ENCODE measurements at places on chromosomes 4 and X.
A peak's percentile ranks its signal among the peaks of the same experiment; 100 is the strongest.

- no peak for DNase-seq
These were observed 38.5 kb downstream of the RAB33B start for GRCh38 chr4:139492429-139492828.

DNA sequence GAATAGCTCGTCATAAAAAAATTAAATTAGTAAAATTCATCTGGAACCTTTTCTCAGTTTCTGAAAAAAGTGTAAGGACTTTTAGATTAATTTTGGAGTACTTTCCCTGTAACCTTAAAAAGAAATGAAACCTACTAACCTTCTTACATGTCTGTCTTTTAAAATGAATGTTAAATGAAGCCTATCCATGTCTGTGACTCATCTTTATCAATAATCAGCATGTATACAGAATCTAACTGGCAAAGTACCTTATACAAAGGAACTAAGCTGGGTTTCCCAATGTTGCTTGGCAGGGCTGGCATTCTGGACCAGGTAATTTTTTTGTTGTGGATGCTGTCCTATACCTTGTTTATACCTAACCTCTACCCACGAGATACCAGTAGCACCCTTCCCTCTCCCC, 13.6 kb downstream of the FBXW7 start:
- DNase-seq, result no peak

GRCh38 chr4:119111296-119111695, 24.3 kb upstream of the MYOZ2 start:
- DNase-seq, result no peak

DNA sequence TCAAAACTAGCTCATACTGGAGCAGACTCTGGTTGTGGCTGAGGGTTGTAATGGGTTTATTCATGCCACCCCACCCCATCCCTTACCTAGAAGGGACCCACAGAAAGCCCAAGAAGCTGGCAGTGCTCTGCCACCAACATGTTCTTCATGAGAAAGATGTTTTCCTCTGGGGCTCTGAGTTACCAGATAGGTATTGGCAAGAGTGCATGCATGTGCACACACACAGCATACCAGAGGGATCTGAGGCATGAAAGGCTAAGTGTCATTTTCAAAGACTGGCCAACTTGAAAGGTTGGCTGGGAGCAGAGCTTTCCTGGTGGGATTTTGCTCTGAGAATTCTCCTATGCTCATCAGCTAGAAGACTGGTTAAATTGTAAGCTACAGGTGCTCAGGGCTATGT, 65.2 kb downstream of the PHOX2B start:
- no peak for DNase-seq

- no peak for DNase-seq
These were observed 471.5 kb downstream of the SPRY1 start for GRCh38 chr4:123867910-123868587.

GRCh38 chr4:74555231-74555630, 110.3 kb downstream of the AREG start:
- DNase-seq, result no peak

DNA sequence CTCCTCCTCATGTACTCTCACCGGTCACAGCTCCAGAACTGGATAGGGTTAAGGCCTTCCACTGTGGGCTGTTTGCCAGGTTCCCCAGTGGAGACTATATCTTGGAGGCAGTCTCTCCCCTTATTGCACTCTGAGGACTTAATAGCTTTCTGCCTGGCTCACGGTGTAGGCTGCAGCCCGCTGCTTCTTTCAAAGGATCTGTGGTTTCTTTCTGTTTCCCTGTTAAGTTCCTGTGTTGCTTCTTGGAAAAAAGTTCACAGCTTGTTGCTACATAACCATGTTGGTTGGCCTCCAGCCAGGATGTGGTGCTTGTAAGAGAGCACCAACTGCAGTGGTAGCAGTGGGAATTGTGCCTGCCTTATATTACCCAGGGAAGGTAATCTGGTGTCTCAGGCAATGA, 24.9 kb upstream of the ZDHHC15 start:
- no peak for DNase-seq

- DNase-seq, result no peak
These were observed 129.8 kb upstream of the NAP1L5 start for GRCh38 chr4:88827442-88827841.

DNA sequence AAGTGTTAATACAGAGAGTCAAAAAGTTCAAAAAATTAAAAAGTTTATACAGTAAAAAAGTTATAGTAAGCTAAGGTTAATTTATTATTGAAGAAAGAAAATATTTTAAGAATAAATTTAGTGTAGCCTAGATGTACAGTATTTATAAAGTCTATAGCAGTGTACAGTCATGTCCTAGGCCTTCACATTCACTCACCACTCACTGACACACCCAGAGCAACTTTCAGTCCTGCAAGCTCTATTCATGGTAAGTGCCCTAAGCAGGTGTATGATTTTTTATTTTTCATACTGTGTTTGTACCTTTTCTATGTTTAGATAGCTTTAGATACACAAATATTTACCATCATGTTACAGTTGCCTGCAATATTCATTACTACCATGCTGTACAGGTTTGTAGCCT, 108.9 kb downstream of the FHIP1A start:
- no peak for DNase-seq

DNA sequence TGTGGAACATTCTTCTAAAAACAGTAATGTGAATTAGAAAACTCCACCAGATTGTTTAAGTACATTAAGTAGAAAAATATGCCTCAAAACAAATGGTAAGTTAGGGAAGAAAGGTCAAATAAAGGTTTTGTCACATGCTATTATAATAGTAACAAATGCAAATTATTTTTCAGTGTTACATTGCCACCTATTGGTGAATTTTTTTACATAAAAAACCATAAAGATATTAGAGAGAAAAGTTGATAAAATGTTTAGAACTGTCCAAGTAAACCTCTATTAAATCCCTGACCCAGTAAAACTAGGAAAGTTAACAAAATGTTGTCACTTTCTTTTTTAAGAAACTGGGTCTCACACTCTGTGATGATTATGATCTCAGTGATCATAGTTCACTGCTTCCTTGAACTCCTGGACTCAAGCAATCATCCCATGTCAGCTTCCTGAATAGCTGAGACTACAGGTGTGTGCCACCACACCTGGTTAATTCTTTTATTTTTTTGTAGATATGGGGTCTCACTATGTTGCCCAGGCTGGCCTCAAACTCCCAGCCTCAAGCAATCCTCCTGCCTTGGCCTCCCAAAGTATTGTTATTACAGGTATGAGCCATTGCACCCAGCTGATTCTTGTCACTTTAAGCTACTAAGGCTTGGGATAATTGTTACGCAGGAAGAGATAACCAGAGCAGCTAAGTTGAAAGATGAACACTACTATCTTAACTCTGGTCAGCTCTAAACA, 157.6 kb downstream of the ATRX start:
- DNase-seq, result no peak

DNA sequence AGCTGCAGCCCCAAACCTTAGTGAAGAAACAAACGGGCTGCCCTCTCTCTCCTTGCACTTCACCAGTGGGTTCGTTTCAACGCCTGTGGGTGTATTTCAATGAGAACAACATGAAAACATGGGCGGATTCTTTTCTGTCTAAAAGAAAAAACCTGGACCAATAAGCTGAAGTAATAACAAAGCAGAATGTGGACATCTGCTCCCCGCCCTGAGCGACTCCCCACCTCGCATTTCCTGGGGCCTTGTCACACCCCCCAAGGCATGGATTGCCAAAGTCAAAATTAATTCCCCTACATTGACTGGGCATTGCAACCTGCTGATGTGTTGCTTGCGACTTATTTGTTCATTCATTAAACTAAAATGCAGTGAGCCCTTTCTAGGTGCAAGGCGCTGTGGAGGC, 142.9 kb downstream of the BCOR start:
- DNase-seq, result no peak

GRCh38 chrX:35276115-35276514, 333.5 kb downstream of the FAM47B start:
- no peak for DNase-seq

DNA sequence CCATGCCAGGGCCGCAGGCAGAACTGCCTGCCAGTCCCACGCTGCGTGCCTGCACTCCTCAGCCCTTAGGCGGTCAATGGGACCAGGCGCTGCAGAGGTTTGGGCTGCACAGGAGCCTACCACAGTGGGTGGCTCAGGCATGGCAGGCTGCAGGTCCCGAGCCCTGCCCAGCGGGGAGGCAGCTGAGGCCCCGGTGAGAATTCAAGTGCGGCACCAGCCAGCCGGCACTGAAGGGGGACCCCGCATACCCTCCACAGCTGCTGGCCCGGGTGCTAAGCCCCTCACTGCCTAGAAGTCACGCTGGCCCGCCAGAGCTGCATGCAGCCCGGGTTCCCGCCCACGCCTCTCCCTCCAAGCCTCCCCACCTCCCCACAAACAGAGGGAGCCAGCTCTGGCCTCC, 302.5 kb upstream of the UGT8 start:
- no peak for DNase-seq

GRCh38 chr4:140807491-140808252, 51.5 kb upstream of the TBC1D9 start:
- no peak for DNase-seq

DNA sequence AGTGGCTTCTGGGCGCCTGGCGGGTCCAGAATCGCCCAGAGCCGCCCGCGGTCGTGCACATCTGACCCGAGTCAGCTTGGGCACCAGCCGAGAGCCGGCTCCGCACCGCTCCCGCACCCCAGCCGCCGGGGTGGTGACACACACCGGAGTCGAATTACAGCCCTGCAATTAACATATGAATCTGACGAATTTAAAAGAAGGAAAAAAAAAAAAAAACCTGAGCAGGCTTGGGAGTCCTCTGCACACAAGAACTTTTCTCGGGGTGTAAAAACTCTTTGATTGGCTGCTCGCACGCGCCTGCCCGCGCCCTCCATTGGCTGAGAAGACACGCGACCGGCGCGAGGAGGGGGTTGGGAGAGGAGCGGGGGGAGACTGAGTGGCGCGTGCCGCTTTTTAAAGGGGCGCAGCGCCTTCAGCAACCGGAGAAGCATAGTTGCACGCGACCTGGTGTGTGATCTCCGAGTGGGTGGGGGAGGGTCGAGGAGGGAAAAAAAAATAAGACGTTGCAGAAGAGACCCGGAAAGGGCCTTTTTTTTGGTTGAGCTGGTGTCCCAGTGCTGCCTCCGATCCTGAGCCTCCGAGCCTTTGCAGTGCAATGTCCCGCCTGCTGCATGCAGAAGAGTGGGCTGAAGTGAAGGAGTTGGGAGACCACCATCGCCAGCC, at the start of gene ATOH1:
Gene ATOH1 (plus strand): TSS at position 422 of the 663 bp plus-strand sequence. CDS start 174 bp downstream, at position 596.
- DNase-seq, result no peak

- DNase-seq, result no peak
These were observed 12.0 kb upstream of the PLS3 start for GRCh38 chrX:115549008-115549407.

GRCh38 chrX:134948333-134949241, 42.2 kb upstream of the SMIM10 start:
- no peak for DNase-seq

- DNase-seq, result no peak
These were observed 206.5 kb upstream of the ANXA10 start for GRCh38 chr4:167885872-167886271.

DNA sequence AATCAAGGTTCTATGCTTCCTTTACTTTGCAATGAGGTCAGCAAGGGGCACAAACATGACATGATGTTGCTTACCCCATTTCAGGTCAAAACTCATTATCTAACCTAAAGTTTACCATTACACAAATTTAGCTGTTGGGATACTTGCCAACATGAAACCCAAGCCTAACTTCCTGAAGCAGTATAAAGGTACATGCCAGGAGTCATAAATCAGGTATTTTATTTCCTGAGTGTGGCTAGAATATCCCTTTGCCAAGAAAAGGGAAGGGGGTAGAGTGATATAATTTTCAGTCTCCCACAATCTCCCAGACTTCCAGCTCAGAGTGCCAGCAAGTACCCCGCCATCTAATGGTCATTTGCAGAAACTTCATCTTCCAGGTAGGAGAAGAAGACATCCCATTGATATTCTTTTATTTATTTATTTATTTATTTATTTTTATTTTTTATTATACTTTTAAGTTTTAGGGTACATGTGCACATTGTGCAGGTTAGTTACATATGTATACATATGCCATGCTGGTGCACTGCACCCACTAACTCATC, 136.6 kb downstream of the NEXMIF start:
- no peak for DNase-seq

- DNase-seq, result no peak
These were observed 192.5 kb upstream of the TAPT1 start for GRCh38 chr4:16418814-16419213.

- no peak for DNase-seq
These were observed 44.8 kb downstream of the GSX2 start for GRCh38 chr4:54144661-54145171.

GRCh38 chr4:37988670-37989069, 28.5 kb downstream of the PTTG2 start:
- DNase-seq, result no peak

GRCh38 chrX:25968920-25969319, 169.2 kb upstream of the MAGEB18 start:
- DNase-seq, result peak; percentile 10

- DNase-seq, result no peak
These were observed 13.6 kb downstream of the PROM1 start for GRCh38 chr4:16070203-16070602.

DNA sequence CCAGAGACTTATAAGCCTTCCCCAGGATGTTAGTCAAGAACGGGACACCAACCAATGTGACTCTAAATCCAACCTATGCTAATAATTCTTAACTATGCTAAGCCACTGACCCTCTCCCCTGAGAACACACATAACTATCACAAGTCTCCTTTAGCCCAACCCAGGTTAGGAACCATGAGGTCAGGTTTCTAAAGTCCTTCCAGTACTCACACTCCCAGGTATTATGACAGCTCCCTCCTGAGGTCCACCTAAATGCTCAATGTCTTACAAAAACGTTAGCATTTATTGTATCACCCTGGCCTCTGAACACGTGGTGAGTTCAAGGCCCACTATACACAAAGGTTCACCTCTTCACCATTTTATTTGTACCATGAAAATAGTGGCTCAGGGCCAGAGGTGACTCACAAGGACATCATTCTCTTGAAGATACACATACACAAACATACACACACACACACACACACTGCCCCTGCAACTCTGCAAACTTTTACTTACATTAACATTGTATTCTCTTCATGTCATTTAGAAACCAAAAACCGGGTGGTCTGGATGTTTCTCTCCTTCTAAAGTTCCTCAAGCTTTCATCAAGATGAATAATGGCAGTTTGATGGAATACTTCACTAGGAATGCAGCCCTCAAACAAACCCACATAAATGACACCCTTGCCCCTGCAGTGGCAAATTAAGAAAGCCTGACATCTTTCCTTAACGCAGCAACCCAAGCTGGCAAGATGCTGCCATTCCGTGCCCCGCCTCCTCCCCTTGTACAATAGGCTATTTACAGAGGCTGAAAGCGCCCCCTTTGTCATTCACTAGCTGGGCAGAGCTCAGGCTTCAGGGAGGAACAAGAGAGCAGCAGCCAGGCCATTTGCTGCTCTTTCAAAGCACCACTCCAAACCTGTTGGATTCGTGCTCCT, 17.7 kb downstream of the ACSL1 start:
- DNase-seq, result no peak

DNA sequence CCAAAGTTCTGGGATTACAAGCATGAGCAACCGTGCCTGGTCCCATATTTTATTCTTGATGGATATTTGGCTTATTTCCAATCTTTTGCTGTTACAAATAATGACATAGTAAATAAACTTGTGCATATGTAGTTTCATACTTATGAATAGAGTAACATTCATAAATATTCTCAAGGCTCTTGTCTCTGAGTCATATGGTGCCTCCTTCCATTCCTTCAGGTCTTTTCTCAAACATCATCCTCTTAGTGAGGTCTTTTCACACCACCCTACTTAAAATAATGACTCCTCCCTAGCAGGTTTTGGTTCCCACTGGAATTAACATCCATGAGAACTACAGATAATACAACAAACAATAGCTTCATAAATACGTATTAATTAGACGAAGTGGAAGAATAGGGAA, 416.6 kb downstream of the IQCM start:
- DNase-seq, result no peak
